ENCODE measurements at places on chromosomes 6 and 20.
A peak's percentile ranks its signal among the peaks of the same experiment; 100 is the strongest.

DNA sequence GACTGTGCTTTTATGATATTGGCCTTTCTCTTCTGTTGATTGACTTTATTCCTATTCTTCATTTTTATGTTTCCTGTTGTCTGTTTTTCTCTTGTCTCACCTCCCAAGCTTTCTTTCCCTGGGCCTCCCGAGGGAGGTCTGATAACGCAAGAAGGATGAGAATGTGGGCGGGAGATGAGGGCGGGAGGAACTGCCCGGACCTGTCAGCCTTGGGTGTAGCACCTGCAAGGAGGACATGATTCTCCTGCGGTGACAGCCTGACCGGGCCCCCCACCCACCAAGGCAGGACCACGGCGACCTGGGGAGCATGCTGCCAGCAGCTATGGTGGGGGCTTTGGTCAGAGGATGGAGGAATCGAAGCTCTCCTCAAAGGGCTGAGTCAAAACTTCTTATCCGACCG lies 86.9 kb downstream of the PLEKHG1 start:
- H3K4me1 ChIP-seq = peaks cover 16% of the 10 kb centered on the region
- H3K27ac ChIP-seq = no peak overlapping the region
- no peak overlapping the region for H3K4me3 ChIP-seq
- DNase-seq = no peak
- H3K36me3 ChIP-seq = no peaks in the 10 kb centered on the region

GRCh38 chr6:21128601-21129000 lies 464.9 kb upstream of the SOX4 start:
- no peak overlapping the region for H3K4me3 ChIP-seq
- DNase-seq = no peak
- no peak overlapping the region for H3K27ac ChIP-seq
- H3K4me1 ChIP-seq = no peaks in the 10 kb centered on the region
- H3K36me3 ChIP-seq = no peaks in the 10 kb centered on the region
- H3K27me3 ChIP-seq = no peaks in the 10 kb centered on the region

DNA sequence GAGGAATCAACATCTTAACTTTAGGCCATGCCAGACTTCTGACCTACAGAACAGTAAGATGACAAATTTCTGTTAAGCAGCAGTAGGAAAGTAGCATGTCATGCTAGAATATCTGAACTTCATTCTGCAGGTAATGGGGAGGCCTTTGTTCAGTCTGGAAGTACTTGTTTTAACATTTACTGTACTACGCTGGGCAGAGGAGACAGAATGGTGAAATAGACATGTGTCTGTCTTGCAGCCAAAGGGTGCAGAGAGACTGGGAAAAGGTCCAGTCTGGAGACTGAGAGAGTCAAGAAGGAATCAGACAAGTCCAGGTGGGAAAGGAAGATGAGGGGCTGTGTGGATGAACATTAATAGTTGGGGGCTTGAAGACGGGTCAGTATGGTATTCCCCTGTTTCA lies 17.5 kb upstream of the ZBTB2 start:
- no peak overlapping the region for H3K27ac ChIP-seq
- H3K4me1 ChIP-seq = peaks cover 8% of the 10 kb centered on the region
- H3K4me3 ChIP-seq = no peak overlapping the region
- peaks cover 19% of the 10 kb centered on the region for H3K36me3 ChIP-seq
- DNase-seq = no peak
- no peaks in the 10 kb centered on the region for H3K27me3 ChIP-seq

DNA sequence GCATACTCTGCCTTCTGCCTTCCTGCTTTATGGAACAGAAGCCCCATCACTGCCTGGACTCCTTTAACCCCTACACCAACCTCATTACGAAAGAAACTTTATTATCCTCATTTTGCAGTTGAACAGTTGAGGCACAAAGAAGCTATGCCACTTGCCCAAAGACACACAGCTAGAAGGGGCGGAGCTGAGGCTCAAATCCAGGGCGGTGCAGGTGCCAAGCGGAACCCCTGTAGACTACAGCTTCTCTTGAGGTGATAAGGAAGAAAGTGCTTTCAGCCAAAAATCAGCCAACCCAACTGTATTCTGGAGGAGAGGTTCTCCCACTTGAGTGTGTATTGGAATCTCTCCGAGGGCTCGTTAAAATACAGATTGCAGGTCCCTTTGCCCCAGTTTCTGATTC lies 90.5 kb downstream of the PRND start:
- H3K27ac ChIP-seq = peak overlapping the region; percentile 99
- H3K4me3 ChIP-seq = no peak overlapping the region
- peaks cover 1% of the 10 kb centered on the region for H3K36me3 ChIP-seq
- DNase-seq = peak; percentile 69
- H3K4me1 ChIP-seq = peaks cover 76% of the 10 kb centered on the region
- H3K27me3 ChIP-seq = no peaks in the 10 kb centered on the region

GRCh38 chr20:641516-641875 lies 11.5 kb downstream of the SRXN1 start:
- no peak overlapping the region for H3K27ac ChIP-seq
- DNase-seq = no peak
- peaks cover 5% of the 10 kb centered on the region for H3K27me3 ChIP-seq
- no peaks in the 10 kb centered on the region for H3K36me3 ChIP-seq
- no peak overlapping the region for H3K4me3 ChIP-seq

DNA sequence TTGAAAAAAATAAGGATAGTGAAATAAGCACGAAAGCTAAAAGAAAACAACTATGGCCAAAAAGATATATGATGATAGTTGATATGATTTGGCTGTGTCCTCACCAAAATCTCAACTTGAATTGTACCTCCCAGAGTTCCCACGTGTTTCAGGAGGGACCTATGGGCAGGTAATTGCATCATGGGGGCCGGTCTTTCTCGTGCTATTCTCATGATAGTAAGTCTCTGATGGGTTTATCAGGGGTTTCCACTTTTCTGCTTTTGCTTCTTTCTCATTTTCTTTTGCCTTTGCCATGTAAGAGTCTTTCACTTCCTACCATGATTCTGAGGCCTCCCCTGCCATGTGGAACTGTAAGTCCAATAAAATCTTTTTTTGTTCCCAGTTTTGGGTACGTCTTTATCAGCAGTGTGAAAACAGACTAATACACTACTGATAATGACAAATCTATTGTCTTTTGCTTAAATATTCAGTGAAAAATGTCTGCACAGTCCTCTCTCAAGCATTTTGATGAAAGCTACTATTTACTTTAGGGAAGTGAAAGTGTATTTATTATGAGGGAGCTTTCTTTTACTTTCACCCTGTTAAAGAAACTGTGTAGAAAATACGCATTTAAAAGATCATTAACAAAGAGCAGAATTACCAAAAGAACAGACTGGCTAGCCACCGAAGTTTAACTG lies 389.1 kb downstream of the HTR1B start:
- H3K4me1 ChIP-seq = no peaks in the 10 kb centered on the region
- no peaks in the 10 kb centered on the region for H3K27me3 ChIP-seq
- H3K27ac ChIP-seq = no peak overlapping the region
- no peak overlapping the region for H3K4me3 ChIP-seq

- DNase-seq = no peak
- H3K27ac ChIP-seq = no peak overlapping the region
- H3K4me1 ChIP-seq = no peaks in the 10 kb centered on the region
- H3K4me3 ChIP-seq = no peak overlapping the region
- peaks cover 13% of the 10 kb centered on the region for H3K36me3 ChIP-seq
- H3K27me3 ChIP-seq = no peaks in the 10 kb centered on the region
These were observed 17.1 kb downstream of the GFRA4 start for GRCh38 chr20:3646067-3646440.

DNA sequence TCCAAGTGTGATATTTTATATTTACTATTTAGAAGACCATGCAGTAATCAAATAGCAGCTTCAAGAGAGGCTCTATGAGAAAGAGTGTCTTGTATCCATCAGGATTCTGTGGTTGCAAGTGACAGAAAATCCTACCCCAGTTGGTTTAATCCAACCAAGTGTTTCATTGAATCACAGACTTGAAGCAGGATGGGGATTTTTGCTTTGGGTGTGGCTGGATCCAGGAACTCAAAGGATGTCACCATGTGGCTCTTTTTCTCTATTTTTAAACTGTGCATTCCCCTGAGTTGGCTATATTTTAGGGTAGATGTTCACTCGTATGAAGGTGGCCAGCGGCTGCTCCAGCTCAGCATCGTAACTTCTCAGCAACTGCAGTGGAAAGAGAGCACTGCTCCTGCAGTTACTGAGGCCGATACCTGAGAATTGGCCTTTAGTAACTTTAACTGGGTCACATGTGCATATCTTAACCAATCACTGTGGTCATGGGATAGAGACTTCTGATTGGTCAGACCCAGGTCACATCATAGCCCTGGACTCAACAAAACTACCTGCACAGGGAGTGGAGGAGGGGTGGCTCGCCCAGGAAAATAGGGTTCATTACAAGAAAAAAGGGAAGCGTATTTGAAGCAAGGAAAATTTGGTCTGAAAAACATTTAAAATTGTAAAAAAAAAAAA lies 396.1 kb upstream of the SULF2 start:
- H3K27ac ChIP-seq = no peak overlapping the region
- H3K4me1 ChIP-seq = no peaks in the 10 kb centered on the region
- H3K36me3 ChIP-seq = no peaks in the 10 kb centered on the region
- DNase-seq = no peak

DNA sequence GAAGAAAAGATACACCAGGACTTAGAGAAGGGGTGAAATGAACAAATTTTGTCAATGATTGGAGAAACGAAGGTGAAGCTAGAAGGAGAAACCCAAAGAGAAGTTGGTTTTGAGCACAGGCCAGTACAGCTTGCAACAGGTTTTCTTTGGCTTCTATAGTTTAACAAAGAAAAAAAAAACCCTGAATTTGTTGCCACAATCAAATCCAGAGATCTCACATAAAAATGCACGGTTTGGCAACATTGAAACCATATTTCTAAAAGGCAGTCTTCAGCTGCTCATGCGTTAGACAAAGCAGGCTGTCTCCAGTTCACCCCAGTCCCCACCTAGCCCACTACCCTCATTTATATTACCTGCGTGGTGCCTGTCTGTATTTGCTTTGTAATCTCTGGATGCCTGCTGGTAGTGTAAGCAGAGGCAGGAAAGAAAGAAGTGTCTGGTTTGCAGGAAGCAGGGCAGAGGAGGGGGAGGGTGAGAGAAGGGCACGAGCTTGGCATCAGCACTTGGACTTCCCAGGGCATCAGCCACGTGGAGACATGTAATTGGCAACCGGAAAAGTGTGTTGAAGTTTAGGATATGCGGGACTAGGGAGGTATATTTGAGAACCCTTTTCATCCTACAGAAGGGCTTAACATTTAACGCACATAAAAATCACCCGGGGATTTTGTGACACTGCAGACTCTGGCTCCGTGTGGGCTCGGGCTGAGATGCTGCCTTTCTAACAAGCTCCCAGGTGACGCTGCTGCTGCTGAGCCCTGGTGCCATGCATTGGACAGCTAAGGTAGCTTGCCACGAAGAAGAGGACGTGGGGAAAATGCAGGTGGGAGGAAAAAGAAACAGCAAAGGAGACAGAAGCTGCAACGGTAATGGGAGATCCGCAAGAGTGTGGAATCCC lies 14.4 kb downstream of the PFDN4 start:
- H3K4me1 ChIP-seq = no peaks in the 10 kb centered on the region
- no peaks in the 10 kb centered on the region for H3K27me3 ChIP-seq
- H3K27ac ChIP-seq = no peak overlapping the region
- peaks cover 11% of the 10 kb centered on the region for H3K36me3 ChIP-seq
- no peak for DNase-seq

- H3K4me3 ChIP-seq = no peak overlapping the region
- H3K27ac ChIP-seq = no peak overlapping the region
- H3K4me1 ChIP-seq = peaks cover 16% of the 10 kb centered on the region
- DNase-seq = no peak
- H3K27me3 ChIP-seq = no peaks in the 10 kb centered on the region
These were observed 51.4 kb upstream of the IER3 start for GRCh38 chr6:30795549-30796293.

DNA sequence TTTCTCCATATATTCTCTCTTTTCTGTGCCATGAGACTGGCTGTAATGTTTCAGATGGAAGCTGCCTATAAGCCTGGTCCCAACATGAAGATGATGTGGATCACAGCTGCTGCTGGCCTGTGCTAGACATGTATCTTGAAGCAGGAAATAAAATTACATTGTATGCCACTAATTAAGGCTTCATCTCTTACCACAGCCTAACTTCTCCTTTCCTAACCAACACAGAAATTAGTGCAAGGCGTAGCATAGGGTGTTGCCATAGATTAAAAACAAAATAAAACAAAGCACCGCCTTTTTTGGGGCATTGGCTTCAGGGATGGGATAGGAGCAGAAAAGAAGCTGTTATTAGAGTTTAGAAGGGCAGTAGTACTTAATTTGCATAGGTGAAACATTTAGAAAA lies 4.7 kb upstream of the SLC17A4 start:
- no peaks in the 10 kb centered on the region for H3K27me3 ChIP-seq
- no peak overlapping the region for H3K27ac ChIP-seq
- H3K4me1 ChIP-seq = no peaks in the 10 kb centered on the region
- DNase-seq = no peak
- no peaks in the 10 kb centered on the region for H3K36me3 ChIP-seq
- no peak overlapping the region for H3K4me3 ChIP-seq

DNA sequence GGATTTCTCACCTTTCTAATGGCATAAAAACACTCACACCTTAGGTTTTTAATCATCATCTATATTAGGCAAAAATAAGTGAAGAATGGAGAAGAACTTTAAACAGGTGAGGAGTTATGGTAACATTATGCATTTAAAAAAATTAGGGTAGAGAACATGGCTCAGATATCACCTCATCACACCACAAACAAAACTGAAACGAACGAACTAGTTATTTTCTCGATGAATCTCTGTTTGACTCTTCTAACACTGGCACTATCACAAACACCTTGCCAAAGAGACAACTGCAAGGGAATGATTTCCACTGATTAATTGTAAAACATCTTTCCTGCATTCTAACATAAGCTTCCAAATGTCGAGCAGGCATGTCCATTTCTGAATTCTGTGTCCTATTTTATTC lies 286.1 kb upstream of the GJE1 start:
- DNase-seq = no peak
- H3K27me3 ChIP-seq = no peaks in the 10 kb centered on the region
- no peak overlapping the region for H3K4me3 ChIP-seq
- H3K4me1 ChIP-seq = no peaks in the 10 kb centered on the region
- H3K27ac ChIP-seq = peak overlapping the region; percentile 5

DNA sequence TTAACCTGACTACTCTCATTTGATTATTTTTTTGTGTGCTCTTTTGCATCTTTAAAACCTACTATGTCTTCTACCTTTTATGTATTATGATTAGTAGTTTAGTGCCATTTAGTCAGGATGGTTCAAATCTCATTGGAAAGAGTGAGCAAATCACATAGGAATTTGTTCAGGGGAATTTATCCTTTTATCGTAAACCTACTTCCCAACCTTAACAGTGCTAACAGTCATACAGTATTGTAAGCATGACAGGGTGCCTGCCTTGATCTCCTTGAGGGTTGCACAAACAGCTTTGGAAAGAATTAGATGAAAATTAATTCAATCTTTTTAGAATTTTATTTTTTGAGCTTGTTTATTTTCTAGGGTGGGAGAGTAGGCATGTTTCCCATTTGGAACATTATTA lies 18.3 kb downstream of the RNF8 start:
- H3K4me1 ChIP-seq = no peaks in the 10 kb centered on the region
- no peak overlapping the region for H3K4me3 ChIP-seq
- H3K36me3 ChIP-seq = peaks cover 43% of the 10 kb centered on the region
- DNase-seq = no peak

GRCh38 chr6:12504325-12504966 lies 212.1 kb upstream of the PHACTR1 start:
- no peak for DNase-seq
- peaks cover 3% of the 10 kb centered on the region for H3K27me3 ChIP-seq
- no peaks in the 10 kb centered on the region for H3K36me3 ChIP-seq

- peaks cover 8% of the 10 kb centered on the region for H3K4me1 ChIP-seq
- H3K4me3 ChIP-seq = no peak overlapping the region
- no peaks in the 10 kb centered on the region for H3K36me3 ChIP-seq
- DNase-seq = no peak
- H3K27ac ChIP-seq = no peak overlapping the region
These were observed 37.5 kb downstream of the SNAI1 start for GRCh38 chr20:50020288-50020687.

All from natural killer cell (primary cell).